ENCODE measurements at places on chromosomes 13 and 19.

- no peak for DNase-seq
Measured at GRCh38 chr13:109737606-109738005, 48.8 kb downstream of the IRS2 start.

DNA sequence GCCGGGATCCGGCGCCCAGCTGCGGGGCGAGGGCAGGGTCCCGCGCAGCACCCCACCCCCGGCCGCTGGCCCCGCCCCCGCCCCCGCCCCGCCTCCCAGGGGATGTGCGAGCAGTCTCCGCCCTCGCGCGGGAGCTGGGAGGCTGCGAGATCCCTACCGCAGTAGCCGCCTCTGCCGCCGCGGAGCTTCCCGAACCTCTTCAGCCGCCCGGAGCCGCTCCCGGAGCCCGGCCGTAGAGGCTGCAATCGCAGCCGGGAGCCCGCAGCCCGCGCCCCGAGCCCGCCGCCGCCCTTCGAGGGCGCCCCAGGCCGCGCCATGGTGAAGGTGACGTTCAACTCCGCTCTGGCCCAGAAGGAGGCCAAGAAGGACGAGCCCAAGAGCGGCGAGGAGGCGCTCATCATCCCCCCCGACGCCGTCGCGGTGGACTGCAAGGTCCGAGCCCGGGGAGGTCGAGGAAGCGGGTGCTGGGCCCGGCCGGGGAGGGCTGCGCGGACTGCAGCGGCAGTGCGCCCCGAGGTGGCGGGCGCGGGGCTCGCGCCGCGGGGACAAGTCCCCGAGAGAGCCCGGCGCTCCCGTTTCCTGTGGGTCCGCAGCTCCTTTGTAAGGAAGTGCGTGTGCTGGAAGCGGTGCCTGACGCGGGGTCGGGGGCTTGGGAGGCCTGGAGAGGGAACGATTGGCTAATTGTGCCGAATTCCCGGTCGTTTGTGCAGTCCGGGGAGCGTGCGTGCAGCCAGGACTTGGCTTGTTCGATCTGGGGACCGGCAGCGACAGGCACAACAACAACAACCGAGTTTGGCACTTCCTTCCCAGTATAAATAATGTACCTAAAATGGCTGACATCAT is at the start of gene ITM2B:
TSS of gene ITM2B (plus strand) at position 161 of the 843 bp plus-strand sequence. CDS start at position 316, 155 bp downstream.
- DNase-seq, result peak; percentile 86

- DNase-seq, result peak; percentile 10
Measured at GRCh38 chr13:29771247-29771646, 79.2 kb downstream of the UBL3 start.

GRCh38 chr19:1068009-1069001 is 1.3 kb downstream of the ARHGAP45 start:
- no peak for DNase-seq

DNA sequence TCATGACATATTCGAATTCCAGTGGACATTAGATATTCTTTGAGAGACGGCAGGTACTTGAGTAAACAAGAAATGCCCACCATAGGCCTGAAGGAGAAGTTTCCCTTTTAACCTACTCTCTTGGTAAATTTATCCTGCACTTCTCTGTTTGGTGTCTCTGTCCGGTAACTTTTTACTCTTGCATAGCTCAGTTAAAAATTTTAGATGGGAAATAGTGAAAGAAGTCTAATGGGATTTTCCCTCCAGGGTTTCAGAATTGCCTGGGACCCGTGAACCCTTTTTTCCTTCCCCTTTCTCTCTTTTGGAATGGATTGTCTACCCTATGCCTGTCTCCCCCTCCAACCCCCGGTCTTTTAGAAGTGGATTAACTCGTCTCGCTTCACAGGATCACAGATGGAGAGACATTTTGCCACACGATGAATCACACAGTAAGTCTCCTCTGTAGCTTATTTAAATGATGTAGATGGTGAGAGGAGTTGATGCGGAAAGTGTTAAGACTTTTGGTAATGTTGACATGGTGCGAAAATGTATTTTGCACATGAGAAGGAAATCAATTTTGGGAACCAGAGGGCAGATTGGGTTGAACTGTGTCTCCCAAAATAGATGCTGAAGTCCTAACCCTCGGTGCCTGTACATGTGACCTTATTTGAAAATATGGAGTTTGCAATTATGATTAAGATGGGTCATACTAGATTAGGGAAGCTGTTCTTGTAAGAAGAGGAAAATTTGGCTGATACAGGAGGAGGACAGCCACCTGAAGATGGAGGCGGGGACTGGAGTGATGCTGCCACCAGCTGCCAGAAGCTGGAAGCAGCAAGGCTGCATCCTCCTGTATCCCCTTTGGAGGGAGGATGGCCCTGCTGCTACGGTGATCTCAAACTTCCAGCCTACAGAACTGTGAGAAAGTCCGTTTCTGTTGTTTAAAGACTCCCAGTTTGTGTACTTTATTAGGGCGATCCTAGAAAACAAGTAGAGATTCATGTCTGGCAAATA is 711 bp upstream of the MIPEP start:
- DNase-seq, result no peak

GRCh38 chr19:38081547-38082255 is 142.3 kb downstream of the DPF1 start:
- no peak for DNase-seq

DNA sequence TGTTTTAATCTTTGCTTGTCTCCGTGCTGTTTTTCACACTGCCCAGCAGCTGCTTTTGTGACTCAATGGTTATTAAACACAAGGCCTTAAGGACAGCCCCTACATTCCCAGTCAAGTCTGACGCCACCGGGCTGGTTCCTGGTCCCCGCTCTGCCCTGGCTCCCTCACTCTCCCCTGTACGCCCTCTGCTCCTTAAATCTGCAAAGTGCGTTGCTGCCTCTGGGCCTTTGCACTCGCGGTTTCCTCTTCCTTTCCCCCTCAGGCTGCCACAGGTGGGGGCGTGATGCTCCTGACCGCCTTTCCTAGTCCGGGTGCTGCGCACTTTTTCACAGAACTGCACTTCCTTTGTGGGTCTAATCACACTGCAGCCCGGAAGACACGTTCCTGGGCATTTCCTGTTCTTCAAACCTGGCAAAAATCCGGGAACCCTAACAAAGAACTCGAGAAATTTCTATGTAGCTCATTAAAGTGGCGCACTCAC is 25.6 kb downstream of the NOSIP start:
- DNase-seq, result no peak

GRCh38 chr13:76271728-76272232 is 614.4 kb downstream of the KCTD12 start:
- DNase-seq, result no peak

DNA sequence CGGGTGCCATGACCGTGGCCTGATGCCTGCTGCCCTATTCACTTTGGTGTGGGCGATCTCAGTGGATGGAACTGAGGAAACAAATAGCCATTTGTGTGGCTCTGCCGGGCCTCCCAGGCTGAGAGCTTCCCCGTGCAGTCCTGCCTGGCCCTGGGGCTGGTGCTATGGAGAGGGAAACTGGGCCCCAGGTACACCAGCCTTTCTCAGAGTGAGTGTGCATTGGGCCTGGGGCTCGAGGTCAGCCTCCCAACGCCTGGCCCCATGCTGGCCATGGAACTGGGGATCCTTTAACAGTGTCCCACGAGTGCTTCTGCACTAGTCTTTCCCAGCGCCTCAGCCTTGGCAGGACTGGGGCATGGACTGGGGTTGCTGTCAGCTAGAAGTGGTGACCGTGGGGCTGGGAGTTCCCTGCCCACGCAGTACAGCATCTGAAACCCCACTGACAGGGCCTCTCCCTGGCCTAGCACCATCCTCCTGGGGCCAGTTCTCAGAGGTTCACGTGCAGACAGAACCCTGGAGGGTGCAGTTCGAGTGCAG is 10.5 kb downstream of the PLEKHF1 start:
- DNase-seq, result no peak

DNA sequence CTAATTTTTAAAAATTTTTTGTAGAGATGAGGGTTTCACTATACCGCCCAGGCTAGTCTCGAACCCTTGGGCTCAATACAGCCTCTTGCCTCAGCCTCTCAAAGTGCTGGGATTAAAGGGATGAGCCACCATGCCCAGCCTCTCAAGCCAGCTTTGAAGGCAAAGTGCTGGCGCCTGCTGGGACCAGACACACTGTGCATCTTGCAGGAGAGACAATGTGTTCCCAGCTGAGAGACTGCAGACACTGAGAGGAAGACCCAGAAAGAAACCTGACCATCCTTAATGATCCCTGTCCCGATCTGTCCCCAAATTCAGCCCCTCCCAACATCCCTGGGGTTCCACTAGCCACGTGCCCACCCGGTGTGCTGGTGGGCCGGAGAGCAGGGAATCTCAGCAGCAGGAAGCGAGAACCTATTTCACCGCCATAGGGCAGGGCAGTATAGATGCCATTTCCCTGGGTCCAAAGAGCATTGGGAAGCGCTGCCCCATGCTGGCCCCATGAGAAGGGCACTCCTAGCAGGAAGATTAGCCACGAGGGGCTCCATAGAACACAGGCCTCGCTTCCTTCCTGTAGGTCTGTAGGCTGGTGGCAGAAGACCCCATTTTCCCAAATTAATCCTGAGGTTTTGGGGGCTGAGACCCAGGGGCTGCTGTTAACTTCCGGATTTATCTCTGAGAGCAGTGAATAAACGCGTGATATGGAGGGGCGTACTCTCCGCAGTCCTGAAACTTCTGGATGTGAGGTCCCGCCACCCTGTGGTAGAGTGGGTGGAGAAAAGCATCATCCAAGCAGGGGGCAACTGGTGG is 968 bp downstream of the RAVER1 start:
- no peak for DNase-seq

DNA sequence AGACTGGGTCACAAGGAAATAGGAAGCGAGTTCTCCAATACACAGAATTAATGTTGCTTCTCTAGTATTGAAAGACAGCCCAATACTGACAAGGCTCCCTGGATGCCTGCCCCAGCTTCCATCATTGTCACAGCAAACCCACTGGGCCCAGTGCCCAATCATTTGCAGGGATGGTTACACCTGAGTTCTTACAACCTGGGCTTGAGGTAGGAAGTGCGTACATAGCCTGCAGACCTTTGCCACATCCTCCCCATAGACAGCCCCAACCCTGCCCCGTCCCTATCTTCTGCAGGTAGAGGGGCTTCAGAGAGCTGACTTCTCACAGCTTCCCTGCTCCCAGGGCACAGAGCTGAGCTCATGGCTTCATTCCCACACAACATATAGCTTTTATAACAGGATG is 108.1 kb upstream of the UBL3 start:
- no peak for DNase-seq

- DNase-seq, result no peak
Measured at GRCh38 chr19:17183271-17183761, 31.8 kb upstream of the USE1 start.

GRCh38 chr13:95485045-95485517 is 67.4 kb upstream of the CLDN10 start:
- DNase-seq, result no peak

- no peak for DNase-seq
Measured at GRCh38 chr13:44040818-44041100, 161.1 kb downstream of the LACC1 start.

- no peak for DNase-seq
Measured at GRCh38 chr19:5081443-5082161, 112.7 kb downstream of the KDM4B start.

DNA sequence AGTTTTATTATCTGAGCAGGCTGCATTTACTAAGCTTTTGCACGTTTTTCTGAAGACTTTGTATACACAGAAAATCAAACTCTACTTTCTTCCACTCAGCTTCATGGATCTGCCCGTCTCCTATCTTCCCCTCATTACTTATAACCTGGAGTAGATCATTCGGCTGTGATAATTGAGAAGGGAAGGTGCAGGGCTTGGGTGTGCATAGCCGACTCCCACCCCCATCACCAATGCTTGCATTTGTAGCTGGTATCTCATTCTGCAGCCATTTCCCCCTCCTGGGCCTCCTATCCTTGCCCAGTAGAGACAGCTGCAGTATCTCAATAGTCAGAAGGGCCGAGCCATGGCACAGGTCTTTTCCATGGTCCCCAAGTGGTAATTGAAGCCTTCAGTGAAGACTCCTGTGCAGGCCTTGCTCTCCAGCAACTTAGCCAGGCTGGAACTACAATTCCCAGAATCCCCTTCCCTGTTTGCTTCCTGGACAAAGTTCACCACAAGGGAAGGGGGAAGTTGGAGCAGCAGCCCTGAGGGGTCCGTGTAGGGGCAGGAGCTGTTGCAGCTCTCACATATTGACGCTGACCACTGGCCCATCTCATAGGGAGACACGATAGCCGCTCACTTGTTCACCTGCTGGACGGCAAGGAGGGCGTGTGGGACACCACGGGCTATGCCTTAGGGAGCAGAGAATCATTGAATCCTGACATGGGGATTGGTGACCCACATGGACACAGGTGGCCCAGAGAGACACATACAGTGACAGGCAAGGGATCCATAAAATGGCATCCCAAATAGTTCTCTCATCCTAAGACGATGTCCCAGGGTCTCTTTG is 2.1 kb upstream of the SIGLEC8 start:
- no peak for DNase-seq

DNA sequence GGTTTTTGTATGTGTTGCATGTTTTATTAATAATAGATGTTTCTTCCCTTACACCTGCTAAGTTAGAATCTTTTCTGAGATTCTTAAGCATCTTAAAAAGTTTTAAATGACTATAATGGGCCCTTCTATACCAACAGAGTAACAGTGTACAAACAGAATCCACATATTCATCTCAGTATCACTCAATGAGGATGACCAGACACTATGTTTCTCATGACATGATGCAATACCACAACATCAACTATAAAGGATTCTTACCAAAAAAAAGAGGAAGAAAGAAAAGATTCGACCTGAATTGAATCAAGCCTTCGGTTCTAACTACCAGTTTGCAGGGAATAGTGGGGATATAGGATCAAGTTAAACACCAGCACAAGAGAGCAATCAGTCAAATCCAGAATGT is 56.5 kb downstream of the INTS6 start:
- DNase-seq, result no peak

- no peak for DNase-seq
Measured at GRCh38 chr13:111202745-111203144, 87.6 kb downstream of the ARHGEF7 start.

DNA sequence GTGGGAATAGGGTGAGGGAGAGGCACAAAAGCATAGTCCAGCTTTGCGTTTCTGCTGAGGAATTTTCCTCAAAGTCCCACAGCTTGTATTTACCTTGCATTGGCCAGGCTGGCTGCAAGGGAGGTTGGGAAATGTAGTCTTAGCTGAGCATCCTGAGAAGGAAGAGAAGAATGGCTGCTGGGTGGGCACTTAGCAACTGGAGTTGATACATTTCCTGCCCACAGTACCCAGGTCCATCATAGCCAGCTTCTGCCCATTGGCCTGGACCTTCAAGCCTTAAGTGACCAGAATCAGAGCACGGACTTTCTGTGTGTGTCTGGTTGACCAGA is 112.4 kb downstream of the SIPA1L3 start:
- no peak for DNase-seq

DNA sequence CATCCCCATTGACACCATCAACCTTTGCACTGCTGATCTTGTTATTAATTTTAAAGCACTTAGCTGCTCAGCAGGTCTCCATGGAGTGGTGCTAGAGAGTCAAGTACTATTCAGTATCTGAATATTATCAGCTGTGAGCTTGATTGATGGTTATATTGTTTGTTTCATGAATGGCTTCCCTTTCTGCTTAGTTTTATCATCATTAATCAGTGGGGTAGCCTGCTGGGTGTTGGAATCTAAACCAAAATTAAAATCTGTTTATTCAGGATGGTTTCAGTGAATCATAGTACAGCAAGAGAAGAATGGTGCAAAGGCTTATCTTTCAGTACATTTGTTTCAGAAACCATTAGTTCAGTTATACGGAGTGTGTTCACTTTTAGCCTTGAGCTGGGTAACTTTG is 42.5 kb upstream of the SCEL start:
- DNase-seq, result peak; percentile 98

Data from NCI-H1417 (cell line).